ENCODE measurements at places on chromosomes 4 and X.
A peak's percentile ranks its signal among the peaks of the same experiment; 100 is the strongest.

- DNase-seq: no peak
These were observed 63.6 kb downstream of the REPS2 start for GRCh38 chrX:17009856-17010625.

- peak; percentile 78 for DNase-seq
These were observed 3.7 kb upstream of the C4orf36 start for GRCh38 chr4:86895692-86896488.

DNA sequence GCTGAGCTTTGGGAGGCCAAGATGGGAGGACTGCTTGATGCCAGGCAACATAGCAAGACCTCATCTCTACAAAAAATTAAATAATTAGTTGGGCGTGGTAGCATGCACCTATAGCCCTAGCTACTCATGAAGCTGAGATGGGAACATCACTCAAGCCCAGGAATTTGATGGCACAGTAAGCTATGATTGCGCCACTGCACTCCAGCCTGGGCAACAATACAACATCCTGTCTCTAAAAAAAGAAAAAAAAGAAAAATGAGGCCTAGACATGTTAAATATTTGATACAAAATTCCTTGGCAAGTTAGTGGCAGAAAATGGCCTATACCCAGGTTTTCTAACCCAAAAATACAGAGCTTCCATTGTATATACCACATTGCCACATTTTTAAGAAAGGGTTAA is 88.1 kb upstream of the MAB21L2 start:
- DNase-seq: no peak

DNA sequence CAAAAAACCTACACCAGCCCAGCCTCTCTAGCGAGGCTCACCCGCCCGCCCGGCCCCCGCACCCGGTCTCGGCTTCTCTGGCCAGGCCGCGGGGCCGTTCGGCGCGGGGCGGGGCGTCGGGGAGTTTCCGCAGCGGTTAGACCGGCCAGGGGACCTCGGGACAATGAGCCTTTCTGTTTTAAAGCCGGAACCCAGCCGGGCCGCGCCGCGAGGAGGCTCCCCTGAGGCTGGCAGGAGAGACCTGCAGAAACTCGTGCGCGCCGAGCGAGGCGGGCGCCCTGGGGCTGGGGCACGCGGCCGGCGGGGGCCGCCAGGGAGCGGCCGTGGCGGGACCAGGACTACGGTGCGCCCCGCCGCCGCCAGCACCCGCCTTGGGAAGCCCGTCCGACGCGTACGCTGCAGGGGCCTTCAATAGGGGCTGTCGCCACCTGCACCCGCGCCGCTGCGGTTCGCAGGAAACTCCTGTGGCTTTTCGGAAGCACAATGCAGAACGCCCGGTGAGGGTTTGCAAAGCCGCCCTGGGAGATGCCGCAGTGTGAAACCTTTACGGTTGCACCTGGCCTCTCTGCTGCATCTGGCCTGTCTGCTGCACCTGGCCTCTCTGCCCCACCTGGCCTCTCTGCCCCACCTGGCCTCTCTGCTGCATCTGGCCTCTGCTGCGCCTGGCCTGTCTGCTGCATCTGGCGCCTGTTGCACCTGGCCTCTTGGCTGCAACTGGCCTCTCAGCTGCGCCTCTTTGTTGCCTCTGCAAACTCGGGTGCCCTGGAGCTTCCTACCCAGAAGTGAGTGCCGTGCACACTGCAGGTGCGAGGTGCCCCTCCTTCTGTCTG is 63.9 kb downstream of the TRAPPC11 start:
- DNase-seq: peak; percentile 23

- DNase-seq: peak; percentile 55
These were observed 169.8 kb downstream of the SCFD2 start for GRCh38 chr4:53195815-53196661.

DNA sequence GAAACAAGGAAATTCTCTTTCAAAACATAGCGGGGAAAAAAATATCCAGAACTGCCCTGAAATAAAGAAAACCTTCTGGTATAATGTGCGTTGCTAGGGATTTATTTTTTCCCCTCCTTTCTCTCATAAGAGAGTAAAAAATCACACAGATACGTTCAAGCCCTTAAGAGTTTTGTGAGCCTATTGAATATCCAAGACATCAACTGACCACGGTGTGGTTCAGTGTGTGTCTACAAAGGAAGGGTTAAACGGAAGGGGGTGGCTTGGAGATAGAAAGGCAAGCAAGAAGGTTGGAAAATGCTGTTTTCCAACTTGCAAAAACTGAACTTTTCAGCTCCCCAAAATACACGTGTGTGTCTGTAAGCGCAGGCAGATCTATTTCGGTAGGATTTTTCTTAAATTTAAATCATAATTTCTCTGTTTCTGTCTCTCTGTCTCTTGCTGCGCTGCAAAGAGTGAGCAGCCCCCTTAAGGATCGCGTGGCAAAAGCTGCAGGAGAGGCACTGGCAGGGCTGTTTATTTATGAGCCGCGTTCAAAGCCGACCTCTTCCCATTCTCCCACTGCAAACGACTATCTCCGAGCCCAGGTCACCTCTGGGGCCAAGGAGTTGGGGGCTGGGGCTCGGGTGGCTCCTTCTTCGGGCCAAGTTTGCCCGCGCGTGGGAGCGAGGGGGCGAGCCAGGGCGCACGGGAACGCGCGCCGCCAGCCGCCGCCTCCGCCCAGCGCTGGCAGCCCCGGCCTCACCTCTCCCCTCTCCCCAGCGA is 492 bp upstream of the SLIT2 start:
- DNase-seq: peak; percentile 39

DNA sequence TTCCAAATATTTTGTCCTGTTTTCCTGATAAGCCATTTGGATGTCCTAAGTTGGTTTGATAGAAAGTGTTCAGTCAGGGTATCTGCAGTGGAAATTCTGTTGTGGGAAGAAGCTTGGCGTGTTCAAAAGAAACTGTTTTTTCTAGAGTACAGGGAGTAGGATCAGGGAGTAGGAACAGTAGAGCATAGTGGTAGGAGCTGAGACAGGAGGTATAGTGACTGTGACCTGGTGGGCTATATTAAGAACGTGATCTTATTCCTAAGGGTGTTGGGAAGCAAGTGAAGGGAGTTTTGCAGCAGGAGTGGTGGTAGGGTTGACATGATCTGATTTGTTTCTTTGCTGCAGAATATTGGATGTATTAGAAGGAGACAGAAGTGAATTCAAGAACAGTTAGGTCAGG is 348.2 kb downstream of the BMPR1B start:
- DNase-seq: no peak
